Activated CD4-positive, CD25-positive, alpha-beta regulatory T cell treated with anti-CD3 and anti-CD28 coated beads, Interleukin-2, amount 50 U/mL, for 16 hours (primary cell): ENCODE measurements at places on chromosomes 13 and 19.

DNA sequence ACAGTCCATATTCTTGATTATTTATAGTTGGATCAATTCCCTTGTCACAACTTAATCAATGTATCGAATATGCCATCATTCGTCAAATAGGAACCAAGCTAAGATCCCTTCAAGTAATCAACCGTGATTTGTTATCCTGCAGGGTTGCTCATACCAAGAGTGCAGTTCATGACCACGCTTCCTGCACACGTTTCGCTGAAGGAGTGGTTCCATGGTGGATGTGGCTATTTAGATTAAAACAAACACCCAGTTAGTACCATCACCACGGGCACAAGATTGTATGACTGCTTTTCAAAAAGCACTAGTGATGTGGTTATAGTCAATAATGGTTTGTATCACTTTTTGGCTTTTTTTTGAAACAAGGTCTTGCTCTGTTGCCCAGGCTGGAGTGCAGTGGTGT, 41.1 kb upstream of the CCNE1 start:
- no peak for DNase-seq

DNA sequence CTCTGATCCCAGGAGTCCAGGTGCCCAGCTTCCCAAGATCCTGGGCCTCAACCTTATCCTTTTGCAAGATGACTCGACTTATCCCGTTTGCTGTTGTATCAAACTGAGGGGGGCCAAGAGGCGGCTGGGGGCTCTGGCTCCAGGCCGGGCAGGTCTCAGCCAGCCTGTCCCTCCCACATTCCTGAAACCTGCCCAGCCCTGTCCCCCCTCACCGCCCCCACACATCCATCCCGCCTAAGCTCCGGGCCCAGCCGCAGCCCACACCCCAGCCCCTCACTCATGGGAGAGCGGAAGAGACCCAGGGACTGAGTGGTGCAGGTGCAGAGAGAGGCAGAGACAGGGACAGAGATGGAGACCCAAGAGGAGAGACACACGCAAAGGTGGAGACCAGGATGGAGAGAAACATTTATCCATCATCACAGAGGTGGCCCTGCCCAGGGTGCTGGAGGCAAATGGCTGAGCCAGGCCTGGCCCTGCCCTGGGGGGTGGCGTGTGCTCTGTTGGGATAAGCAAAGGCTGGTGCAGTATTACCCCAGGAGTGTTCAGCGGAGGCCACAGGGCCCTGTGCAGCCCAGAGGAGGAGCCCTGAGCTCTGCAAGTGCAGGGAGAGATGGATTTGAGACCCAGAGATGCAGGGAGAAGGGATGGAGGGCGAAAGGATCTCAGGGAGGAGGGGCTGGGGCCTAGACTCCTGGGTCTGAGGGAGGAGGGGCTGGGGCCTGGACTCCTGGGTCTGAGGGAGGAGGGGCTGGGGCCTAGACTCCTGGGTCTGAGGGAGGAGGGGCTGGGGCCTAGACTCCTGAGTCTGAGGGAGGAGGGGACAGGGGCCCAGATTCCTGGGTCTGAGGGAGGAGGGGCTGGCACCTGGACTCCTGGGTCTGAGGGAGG, 1.6 kb downstream of the BCAM start:
- DNase-seq: no peak

- DNase-seq: no peak
These were observed 259.6 kb downstream of the TSHZ3 start for GRCh38 chr19:31089681-31090080.

- no peak for DNase-seq
These were observed 554.1 kb upstream of the MIR17HG start for GRCh38 chr13:90793261-90793820.

GRCh38 chr13:43094901-43095300, 71.5 kb downstream of the DNAJC15 start:
- no peak for DNase-seq

DNA sequence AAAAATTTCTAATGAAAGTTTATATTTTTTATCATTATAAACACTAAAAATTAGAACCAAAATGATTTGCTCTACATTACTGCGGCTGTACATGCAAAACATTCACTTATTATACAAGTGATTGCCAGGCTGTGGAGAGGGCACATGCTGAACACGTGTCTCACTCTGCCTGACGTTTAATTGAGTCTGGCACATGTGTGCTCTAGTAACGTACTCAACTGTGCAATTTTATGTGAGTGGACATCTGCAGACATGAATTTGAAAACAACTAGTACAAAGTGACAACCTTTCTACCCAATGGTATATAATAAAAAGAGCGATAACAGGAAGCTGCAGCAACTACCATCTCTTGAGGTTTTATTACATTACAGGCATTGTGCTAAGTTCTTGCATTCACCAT, 341.4 kb downstream of the KLF12 start:
- DNase-seq: no peak

GRCh38 chr13:23680845-23681669, 110.8 kb downstream of the TNFRSF19 start:
- DNase-seq: no peak

DNA sequence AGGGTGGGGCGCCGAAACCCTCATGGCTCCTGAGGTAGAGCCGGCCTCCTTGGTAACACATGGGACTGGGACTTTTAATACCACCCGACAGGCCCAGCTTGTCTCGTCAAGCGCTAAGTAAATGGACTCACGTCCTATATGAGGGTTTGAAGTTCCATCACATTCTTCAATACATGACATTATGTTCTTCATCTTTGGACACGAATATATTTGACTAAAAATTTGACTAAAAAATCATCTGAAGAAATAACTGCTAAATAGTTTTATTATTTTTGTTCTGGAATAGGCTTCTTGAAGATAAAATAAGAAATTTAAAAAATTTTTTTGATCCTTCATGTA, 335 bp upstream of the ZNF607 start:
- no peak for DNase-seq

DNA sequence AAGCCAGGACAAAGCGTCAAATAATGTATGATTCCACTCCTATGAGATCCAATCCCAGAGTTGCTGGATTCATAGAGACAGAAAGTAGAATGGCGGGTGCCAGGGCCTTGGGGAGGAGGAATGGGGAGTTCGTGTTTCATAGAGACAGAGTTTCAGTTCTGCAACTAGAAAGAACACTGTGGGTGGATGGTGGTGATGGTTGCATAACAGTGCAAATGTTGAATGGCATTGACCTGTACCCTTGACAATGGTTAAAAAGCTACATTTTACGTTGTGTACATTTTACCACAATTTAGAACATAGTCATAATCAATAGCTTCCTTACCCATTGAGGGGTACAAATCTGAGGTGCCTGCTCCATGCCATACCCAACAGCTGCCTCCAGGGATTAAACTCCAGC, 33.4 kb downstream of the MBD3L2B start:
- no peak for DNase-seq

DNA sequence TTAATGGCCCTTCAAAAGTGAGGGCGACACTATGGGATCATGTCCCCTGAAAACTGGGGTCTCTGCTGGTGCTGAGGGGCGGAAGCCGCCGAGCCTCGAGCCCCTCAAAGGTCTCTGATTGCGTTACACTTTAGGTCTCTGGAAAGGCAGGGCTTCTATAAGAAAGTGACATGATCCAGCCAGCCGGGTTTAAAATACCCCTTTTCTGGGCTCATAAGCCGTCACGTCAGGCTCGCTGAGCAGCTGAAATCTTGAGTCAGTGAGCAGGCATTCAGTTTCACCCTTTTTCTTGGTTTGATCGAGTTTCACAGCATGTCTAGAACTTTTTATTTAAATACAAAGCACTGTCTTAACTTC, 600 bp upstream of the HMGB1 start:
- DNase-seq: no peak

GRCh38 chr13:79898996-79899395, 418.0 kb downstream of the NDFIP2 start:
- no peak for DNase-seq

DNA sequence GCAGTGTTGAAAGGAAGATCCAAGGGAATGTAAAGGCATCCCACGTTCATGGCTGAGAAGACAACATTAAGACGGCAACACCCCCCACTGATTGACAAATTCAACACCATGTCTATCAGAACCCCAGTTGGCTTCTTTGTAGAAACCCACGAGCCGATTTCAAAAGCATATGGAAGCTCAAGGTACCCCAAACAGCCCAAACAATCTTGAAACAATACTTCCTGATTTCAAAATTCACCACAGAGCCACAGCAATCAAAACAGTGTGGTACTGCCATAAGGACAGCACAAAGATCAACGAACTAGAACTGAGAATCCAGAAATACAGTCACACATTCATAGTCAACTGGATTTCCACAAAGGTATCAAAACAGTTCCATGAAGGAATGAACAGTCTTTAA, 6.2 kb downstream of the MIER2 start:
- no peak for DNase-seq

- DNase-seq: no peak
These were observed 288.0 kb upstream of the TMTC4 start for GRCh38 chr13:100962585-100962984.

- no peak for DNase-seq
These were observed 24.2 kb downstream of the CEBPG start for GRCh38 chr19:33397536-33398360.

DNA sequence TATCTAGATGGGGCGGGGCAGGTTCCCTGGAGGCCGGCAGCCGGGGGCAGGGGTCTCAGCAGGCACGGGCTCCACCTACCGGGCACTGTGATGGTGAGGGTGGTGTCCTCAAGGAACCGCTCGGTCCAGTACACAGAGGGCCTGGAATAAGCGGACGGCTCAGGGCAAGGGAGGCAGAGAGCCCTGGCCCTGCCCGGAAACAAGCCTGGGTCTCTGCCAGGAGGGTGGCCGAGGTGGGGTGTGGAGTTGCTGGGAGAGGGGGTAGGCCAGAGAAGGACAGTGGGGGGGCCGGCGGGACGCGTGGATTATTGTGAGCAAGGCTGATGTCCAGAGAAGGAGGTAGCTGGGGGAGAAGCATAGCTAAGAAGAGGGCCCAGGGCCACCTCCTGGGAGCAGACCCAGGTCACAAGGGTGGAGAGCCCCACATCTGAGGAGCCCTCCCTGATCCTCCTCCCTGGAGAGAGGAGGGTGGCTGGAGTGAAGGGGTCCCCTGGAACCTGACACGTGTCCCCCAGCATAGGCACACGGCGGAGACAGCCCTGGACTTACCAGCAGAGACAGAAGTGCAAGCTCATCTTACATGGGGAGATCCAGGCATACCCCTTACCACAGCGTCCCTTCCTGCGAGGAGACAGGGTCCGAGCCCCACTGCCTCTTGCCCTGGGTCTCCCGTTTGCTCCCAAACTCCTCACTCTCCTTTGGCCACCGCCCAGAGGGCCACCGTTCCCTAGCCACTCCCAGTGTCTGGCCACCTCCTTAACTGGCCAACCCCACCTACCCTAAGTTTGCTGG, 29.0 kb upstream of the MIER2 start:
- DNase-seq: no peak

- DNase-seq: no peak
These were observed 549.0 kb downstream of the KCTD12 start for GRCh38 chr13:76336889-76337844.

DNA sequence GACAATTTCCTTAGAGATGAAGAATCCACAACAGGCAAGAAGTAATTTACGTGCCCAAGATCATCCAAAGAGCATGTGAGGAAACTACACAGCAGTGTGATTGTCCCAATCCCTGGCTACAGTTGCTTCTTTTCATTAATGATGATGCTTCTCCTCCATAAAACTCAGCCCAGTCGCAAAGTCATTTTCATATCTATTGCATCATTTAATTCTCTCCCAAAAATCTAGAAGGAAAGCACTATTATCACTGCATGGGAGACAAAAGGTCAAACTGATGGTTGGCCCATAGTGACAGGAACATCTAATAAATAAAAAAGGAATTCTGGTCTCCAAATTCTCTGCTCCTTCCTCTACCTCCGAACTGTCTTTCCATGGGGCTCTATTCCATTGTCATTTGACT, 103.5 kb upstream of the SERP2 start:
- DNase-seq: no peak

DNA sequence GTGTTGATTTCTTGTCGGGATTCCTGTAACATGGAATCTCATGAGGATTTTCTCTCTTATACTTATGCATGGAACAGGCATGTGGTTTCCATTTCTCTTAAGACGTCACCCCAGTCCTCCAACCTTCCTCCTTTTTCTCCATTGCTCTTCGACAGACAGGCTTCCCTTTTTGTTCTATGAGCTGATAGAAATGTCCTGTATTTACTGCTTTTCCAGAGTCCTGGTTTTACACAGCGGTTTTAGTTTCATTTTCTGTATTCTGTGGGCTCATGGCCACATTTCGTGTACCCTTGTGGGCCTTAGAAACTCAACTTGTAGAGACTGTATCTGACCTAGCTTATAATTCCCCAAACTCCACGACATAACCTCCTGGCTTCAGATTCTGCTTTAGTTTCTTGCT, 113.1 kb downstream of the PAN3 start:
- no peak for DNase-seq

GRCh38 chr19:52665529-52665928, 27.4 kb upstream of the ZNF83 start:
- DNase-seq: no peak

GRCh38 chr19:21023901-21024300, 3.4 kb downstream of the ZNF430 start:
- no peak for DNase-seq

DNA sequence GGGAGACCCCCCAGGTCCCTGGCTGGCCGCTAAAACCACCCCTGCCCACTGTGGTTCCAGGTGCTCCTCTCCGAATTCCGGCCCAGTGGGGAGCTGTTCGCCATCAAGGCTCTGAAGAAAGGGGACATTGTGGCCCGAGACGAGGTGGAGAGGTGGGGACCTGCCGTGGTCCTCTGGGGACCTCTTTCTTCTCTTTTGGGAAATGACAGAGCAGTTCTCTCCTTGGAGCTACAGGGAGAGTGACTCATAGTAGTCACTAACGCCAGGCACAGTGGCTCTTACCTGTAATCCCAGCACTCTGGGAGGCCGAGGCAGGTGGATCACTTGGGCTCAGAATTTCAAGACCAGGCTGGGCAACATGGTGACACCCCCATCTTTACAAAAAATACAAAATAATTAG, 7.3 kb downstream of the PTGER1 start:
- DNase-seq: no peak

GRCh38 chr19:55372316-55373081, 2.2 kb upstream of the IL11 start:
- DNase-seq: no peak

GRCh38 chr13:61286148-61286745, 129.4 kb downstream of the PCDH20 start:
- DNase-seq: no peak

GRCh38 chr13:34430294-34430693, 511.8 kb upstream of the NBEA start:
- DNase-seq: no peak

DNA sequence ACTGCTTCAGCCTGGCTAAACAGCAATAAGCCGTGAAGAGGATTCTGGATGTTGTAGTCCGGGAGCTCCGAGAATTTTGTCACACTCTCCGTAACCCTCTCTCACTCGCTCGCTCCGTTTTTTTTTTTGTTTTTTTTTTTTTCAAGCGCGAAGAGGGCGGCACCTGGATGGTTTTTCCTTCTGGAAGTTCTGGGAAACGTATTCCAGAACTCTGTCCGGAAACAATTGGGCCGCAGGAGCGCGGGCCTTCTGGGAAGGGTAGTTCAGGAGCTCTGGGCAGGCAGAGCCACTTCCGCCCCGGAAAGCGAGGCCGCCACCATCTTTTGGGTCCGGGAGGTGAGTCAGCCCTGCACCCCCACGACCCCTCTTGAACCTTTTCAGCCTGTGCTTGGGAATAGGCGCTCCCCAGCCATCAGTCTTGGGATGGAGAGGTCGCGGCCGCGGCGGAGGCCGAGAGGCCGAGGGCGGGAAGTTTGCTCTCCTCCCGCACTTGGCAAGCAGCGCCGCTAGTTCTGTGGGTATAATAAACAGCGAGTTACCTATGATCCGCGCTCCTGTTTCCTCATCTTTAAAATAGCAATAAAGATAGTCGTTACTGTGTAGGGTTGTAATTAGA, at the start of gene ZNF227:
ZNF227 (plus strand) TSS at position 283 of the 616 bp plus-strand sequence. CDS start 5,261 bp downstream, outside the sequence.
- peak; percentile 59 for DNase-seq

- no peak for DNase-seq
These were observed 484.4 kb upstream of the PCDH20 start for GRCh38 chr13:61900033-61900432.
